Stimulated activated CD4-positive, alpha-beta T cell treated with anti-CD3 and anti-CD28 coated beads, TNF-alpha, amount 100 ng/mL, for 24 hours (primary cell): ENCODE measurements at places on chromosomes 2 and 18.

DNA sequence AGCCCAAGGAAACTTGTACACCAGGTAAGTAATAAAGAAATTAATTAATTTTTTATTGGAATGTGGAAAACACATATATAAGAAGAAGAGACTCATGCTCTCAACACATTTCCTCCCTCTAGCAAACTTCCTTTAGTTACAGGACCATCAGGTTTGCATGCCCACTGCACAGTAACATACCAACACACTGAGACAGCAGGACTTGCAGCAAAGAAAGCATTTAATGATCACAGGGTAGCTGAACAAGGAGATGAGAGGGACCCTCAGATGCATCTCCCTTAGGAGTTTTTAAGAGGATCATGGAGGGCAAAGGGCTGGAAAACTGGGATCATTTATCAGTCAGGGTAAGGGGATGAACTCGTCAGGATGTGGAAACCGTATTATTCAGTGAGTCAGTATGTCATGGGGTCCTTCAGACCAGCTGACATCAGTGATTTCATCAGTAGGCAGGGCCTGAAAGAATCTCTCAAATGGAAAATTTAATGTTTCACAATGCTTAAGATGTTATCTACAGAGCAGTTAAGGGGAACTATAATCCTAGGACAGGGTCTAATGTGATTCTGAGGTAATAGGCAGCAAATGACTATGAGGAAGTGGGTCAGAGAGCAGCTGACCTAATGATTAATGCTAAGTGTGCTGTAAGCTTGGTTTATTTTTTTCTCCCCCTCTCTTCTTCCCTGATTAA, 193.8 kb upstream of the RND3 start:
- no peak for DNase-seq

DNA sequence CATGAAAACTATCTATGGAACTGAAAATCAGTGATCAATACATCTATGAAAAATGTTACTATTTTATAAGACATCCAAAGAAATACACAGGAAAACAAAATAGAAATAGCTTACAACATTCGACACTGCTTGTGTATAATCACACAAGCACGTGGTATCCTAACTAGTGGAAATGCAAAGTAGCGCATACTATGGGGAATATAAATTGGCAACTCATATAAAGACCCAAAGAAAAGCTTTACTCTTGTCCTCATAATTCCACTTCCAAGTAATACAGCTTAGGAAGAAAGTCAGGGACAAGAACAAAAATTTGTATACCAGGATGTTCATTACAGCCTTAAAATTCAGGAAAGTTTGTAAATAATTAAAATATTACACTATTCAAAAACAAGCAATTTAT, 384.6 kb downstream of the NRXN1 start:
- DNase-seq, result no peak

DNA sequence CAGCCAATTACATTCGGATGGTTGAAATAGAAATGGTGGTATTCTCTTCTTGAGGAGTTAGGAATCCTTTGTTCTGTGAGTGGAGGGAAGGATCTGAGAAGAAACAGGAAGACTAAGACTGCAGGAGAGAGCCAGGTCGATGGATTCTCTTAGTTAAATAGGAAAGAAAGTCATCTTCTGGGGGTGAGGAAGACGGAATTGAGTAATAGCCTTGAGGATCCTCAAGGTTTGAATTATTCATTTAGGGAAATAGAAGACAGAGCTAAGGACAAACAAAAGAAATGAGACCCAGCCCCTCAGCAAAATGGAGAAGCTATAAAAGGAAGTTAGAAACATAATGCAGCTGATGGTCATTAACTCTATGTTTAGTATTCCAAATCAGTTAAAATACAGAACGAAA, 1.8 kb downstream of the LAPTM4A start:
- DNase-seq, result no peak

- DNase-seq, result no peak
Observed at GRCh38 chr2:88074854-88075292, 7.2 kb downstream of the SMYD1 start.

DNA sequence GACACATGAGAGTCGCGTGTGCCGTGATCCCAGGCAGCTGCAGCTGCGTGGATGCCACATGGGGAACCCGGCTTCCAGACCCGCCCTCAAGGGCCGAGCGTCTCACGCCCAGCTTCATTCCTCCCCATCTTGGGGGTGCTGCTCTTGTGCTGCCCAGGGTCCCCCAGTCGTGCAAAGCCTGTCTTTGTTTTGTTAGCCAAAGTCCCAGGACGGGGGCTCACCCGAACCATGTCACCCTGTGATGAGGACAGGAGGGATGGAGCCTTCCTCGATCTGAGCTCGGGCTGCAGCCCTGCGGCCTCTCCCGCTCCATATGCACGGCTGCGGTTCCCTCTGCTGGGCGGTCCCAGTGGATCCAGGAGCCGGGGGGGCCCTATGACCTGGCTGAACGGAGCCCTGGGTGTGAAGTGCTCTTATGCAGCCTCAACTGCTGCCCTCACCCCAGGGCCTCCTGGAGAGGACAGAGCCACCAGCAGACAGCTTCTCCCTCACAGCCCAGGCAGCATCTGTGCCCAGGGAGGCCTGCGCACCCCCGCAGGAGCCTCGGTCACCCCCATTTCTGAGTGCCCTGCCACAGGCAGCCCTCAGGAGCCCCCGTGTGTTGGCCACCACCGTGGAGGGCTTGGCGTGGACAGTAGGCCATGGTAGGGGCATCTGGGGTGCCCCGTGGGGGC, 99.0 kb upstream of the CTDP1 start:
- no peak for DNase-seq

DNA sequence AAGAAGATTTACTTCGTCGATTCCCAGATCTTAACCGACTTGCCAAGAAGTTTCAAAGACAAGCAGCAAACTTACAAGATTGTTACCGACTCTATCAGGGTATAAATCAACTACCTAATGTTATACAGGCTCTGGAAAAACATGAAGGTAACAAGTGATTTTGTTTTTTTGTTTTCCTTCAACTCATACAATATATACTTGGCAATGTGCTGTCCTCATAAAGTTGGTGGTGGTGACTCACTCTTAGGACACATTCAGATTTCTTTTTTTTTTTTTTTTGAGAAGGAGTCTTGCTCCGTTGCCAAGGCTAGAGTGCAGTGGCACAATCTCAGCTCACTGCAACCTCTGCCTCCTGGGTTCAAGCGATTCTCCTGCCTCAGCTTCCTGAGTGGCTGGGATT, 26.8 kb downstream of the MSH2 start:
- no peak for DNase-seq
